AG10803 (cell line): ENCODE measurements at places on chromosomes 2 and 18.

DNA sequence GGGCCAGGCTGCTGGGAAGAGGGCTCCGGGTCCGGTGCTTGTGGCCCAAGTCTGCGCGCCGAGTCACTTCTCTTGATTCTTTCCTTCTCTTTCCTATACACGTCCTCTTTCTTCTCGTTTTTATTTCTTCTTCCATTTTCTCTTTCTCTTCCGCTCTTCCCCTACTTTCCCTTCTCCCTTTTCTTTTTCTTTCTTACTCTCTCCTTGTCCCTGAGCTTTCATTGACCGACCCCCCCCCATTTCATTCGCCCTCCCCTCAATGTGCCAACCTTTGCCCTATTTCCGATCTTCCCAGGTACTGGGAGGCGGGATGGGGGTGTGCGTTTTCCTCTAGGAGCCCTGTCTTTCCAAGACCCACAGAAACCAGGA lies 1.8 kb downstream of the ONECUT2 start:
- no peak for DNase-seq

GRCh38 chr2:217248312-217248935 lies 388.6 kb upstream of the TNP1 start:
- peak; percentile 29 for DNase-seq

DNA sequence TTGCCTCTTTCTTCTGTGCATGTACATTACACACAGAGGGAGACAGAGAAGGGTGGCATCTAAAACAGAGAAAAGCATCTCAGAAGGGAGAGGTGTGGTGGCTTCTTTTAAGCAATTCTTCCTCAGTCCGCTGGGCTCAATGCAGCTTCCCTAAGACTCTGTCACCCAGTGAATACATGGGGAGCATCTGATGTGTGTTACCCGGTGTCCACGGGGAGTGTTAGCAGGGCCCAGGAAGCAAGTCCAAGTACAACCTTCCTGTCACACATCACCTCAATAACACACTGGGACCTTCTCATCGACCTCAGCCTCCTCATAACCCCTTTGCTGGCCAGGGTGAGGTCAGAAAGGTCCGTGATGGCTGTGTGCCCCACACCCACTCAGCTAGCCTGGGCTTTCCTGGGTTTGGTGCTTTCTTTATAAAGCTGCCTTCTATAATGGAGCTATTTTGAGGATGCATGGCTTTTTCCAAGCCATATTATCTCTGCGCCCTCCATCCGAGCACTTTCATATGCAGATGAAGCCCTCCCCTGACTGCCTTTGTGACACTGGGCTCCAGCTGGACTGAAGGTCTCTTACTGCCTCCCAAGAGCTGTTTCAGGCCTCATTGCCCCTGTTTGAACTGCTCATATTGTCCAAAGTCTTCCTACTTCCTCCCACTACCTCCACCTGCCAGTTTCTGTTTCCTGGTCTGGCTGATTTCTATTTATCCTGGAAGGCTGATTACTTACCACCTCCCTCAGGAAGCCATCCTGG lies 21.4 kb downstream of the TNFRSF11A start:
- DNase-seq: no peak

DNA sequence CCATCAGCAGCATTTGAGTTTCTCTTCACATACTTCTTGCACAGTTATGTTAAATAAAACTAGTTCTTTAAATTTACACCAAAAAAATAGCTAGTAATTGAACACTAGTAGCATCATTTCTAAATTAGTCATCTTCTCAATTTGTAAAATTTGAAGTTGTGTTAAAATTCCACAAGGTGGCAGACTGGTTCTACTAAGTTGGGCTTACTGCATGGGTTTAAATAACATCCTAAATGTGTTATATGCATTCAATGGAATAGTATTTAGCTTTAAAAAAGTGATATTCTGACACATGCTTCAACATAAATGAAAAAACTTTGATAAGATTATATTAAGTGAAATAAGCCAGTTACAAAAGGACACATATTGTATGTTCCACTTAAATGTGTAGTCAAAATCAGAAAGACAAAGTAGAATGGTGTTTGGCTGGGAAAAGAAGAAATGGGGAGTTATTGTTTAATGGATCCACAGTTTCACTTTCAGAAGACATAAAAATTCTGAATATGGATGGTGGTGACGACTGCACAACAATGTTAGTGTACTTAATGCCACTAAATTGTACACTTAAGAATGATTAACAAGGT lies 28.7 kb upstream of the RPRD1A start:
- peak; percentile 76 for DNase-seq

GRCh38 chr2:20525041-20526035 lies 78.5 kb downstream of the RHOB start:
- DNase-seq: peak; percentile 65

DNA sequence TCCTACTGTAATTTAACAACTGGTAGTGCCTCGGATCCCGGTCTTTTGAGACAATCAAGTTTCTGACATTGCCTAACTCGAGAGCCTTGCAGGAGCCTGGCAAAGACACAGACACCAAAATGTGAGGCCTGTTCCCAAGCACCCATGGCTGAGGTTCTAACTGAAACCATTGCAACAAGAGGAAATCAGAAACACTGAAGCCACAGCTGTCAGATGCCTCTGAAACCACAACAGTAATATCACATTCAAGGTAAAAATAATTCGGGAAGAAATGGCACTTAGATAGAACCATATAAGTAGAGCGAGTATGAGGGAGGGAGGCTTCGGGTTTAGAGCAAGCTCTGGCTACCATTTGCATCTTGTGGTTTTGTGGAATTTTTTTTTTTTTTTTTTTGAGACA lies 285.9 kb downstream of the FBXO15 start:
- DNase-seq: no peak

DNA sequence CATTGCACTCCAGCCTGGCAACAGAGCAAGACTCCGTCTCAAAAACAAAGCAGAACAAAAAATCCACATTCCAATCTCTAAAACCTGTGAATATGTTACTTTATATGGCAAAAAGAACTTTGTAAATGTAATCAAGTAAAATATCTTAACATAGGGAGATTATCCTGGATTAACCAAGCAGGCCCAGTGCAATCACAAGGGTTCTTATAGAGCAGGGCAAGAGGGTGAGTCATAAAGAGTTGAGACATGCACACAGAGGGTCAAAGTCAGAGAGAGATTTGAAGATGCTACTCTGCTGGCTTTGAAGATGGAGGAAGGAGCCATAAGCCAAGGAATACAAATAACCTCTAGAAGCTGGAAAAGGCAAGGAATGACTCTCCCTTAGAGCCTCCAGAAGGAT lies 60.9 kb upstream of the SLC9A2 start:
- DNase-seq: no peak

GRCh38 chr2:196233805-196234475 lies 62.6 kb upstream of the STK17B start:
- DNase-seq: no peak

DNA sequence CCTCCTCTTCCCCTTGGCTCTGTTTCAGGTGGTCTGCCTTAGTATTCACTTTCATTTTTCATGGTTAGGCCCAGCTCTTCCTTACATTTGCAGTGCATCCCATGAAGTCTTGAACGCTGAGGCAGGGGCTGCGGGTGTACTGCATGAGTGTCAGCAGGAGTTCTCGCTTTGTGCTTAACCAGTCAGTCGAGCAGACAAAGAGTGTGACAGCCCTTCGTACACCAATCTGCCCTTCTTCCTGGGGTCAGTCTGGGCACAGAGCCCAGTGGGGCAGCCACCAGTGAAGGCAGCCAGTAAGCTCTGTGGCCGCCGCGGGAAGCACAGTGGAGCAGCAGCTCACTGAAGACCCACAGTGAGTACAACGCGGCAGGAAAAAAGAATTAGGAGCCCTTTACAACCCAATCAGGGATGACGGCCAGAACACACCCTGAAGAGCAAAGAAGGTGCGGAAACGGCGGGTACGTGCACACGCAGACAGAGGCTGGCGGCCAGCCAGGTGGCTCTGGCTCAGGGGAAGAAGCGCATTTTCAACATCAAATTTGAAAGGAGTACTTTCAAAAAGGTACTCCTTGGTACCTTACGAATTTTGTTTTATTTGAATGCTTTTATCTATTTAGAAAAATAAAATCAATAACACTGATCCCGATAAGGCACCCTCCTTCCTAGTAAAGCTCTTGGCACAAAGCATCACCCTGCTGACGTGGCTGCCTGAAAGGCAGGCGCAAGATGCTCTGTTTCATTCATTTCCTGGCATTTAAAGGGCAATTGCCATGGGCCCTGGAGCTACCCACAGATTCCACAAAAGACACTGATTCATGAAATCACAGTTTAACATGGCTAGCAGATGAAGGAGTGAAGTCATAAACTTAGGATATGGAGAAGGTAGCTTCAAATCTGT lies 47.0 kb upstream of the SEMA4C start:
- DNase-seq: no peak

- DNase-seq: peak; percentile 48
These were observed 358.2 kb upstream of the UBE2E3 start for GRCh38 chr2:180621941-180622918.

- no peak for DNase-seq
These were observed 4.1 kb downstream of the RPL31 start for GRCh38 chr2:101006065-101006715.

DNA sequence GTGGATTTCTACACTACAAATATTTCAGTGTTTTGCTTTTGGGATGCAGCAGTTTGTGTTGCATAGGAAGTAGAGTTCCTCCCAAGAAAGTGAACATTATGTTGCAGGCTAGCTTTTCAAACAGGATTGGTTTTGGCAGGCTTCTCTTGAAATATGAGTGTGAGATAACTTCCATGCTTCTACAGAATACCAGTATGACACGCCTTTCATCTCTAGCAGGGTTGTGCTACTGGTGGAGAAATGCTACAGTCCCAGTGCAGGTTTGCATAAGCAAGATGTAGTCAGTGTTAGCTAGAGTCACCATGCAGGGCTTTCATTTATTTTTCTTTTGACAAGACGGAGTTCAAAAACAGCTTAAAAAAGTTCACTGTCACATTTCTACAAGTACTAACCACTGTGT lies 17.1 kb upstream of the CAVIN2 start:
- DNase-seq: no peak

DNA sequence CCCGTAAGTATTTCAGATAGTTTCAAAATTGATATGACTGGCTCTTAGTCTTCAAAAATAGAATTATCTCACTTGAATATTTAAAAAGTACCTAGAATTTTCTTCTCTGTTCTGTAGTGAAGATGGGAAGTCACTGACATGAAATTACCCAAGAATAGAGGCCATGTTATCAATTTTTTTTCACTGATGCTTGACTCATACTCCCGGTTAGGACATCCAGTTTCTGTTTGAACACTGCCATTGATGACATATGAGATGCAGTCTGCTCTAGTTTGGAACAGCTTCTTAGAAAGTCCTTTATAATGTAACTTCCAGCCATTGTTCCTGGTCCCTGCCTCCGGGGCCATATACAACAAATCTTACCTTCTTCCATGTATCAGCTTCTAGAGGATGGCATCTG lies 26.0 kb downstream of the MAP3K20 start:
- peak; percentile 48 for DNase-seq

- DNase-seq: no peak
These were observed 14.8 kb downstream of the ASB1 start for GRCh38 chr2:238441262-238442114.

- no peak for DNase-seq
These were observed 2.1 kb downstream of the FZD5 start for GRCh38 chr2:207767461-207768167.

- DNase-seq: no peak
These were observed 40.5 kb downstream of the INO80C start for GRCh38 chr18:35457140-35457704.

- no peak for DNase-seq
These were observed 3.4 kb downstream of the SCTR start for GRCh38 chr2:119520696-119521432.

GRCh38 chr2:100907832-100908231 lies 87.9 kb downstream of the NPAS2 start:
- DNase-seq: no peak
